ENCODE measurements at places on chromosomes 1 and 21. TPM values are rescaled to one million over a fixed set of nuclear protein-coding genes. Genes with fewer than 3 reads are reported as not detected.

- no peak for DNase-seq
These were observed 20.6 kb upstream of the VTCN1 start for GRCh38 chr1:117231312-117231711.

DNA sequence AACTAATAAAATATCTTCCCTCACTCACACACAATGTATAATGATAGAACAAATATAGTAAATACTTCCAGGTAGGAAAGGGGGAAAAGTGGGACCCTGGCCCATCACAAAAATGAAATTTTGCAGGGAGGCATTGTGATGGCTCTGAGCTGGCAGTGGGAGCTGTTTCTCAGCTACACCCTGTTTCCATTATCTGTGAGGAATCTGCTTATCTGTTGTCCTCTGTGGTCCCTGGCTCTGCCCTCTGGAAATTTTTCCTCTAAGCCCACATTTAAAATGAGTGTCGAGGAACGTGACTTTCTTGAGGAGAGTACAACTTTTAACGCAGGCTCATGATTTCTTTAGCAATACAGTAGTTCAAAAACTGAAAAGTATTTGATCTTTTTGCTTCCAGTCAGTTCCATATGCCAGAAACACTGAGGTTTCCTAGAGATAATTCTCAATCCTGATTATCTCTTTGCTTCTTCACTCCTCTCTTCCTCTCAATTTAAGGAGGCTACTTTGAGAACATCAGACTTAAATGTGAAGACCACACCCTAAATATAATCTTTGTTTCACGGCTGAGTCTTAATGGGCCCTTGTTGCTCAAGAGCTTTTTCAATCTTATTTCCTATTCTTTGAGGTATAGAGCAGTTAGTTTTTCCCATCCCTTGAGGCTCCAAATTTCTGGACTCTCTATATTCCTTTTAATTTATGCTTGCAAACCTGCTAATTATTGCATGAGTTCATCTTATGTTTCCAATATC is 5.0 kb upstream of the EEIG2 start:
- DNase-seq = no peak

KRTAP19-1 gene
- not detected for total RNA-seq

GRCh38 chr1:89523572-89524368 is 859 bp upstream of the LRRC8B start:
- peak; percentile 63 for DNase-seq

GRCh38 chr1:79638382-79638781 is 631.9 kb upstream of the ADGRL4 start:
- DNase-seq = no peak

EPHB2 gene
- 1.8 TPM for total RNA-seq

- no peak for DNase-seq
These were observed 6.6 kb downstream of the PEX10 start for GRCh38 chr1:2405588-2406295.

TNFAIP8L2 gene
- total RNA-seq = 0.56 TPM

- peak; percentile 65 for DNase-seq
These were observed 953 bp downstream of the PTPRU start for GRCh38 chr1:29237129-29237821.

CFHR2 gene
- not detected for total RNA-seq

- DNase-seq = no peak
These were observed 38.4 kb downstream of the TEX35 start for GRCh38 chr1:178551307-178551706.

SLC1A7 gene
- 0.56 TPM for total RNA-seq

PLA2G2C gene
- total RNA-seq = not detected

- no peak for DNase-seq
These were observed 107.5 kb upstream of the SIM2 start for GRCh38 chr21:36591326-36591970.

DNA sequence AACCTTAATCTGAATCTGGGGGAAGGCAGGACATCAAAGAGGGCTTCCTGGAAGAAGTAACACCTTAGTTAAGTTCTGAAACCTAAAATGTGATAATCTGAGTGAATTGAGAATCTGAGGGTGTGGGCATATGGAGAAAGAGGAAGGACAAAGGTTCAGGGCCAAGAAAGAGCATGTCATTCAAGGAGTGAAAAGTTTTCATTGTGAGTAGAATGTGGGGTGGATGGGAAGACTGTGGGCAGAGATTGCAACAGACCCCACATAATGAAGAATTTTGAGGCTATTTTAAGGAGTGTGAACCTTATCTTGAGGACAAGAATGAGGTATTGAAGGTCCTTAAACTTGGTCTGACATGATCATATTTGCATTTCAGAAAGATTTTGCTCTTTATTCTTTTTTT is 227.2 kb downstream of the PTGER3 start:
- DNase-seq = no peak

- no peak for DNase-seq
These were observed 24.4 kb downstream of the BLZF1 start for GRCh38 chr1:169392406-169392805.

HMGCS2 gene
- 12.4 TPM for total RNA-seq

- no peak for DNase-seq
These were observed 97.4 kb downstream of the PRDM2 start for GRCh38 chr1:13797397-13797796.

DNA sequence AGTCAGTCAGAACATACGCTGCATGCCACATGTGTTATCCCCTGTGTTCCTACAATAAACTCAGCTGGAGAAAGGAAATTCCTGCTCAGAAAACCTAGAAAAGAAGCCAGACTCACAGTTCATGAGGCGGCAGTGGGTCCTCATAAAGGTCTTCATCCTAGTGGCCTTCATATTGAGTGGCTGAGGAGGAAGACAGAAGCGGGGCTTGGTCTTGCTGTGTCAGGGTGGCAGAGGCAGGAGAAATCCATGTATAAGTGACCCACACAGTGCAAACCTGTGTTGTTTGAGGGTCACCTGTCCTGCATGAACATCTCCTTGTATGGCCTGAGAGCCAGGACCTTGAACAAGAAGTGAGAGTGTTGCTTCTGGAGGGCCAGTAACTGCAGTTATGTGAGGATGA is 4.0 kb upstream of the WNT3A start:
- peak; percentile 42 for DNase-seq
